ENCODE measurements at places on chromosomes 11 and 22.

- DNase-seq = no peak
Observed at GRCh38 chr11:40597546-40598113, 861.8 kb downstream of the LRRC4C start.

GRCh38 chr11:33362051-33362910, 105.1 kb downstream of the HIPK3 start:
- DNase-seq = no peak

GRCh38 chr11:69380921-69381581, 87.1 kb downstream of the MYEOV start:
- DNase-seq = no peak

GRCh38 chr22:31148953-31149627, 8.8 kb upstream of the PLA2G3 start:
- no peak for DNase-seq

DNA sequence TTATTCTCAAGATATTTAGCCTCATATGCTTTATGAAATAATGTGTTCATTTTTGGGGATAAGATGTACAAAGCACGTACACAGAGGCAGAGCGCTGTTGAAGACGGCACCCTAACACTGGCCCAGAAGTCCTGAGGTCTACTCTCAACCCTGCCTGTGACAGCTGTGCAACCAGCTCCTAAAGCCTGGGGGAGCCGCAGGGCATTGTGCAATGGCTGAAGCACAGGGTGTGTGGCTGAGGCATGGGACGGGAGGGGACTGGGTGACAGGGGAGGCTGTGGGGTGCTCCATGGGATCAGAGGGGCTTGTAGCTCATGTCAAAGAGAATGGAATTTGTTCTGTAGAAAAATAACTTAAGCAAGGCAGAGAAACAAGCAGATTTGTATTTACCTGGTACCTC, 27.7 kb downstream of the FAM227A start:
- DNase-seq = no peak
